ENCODE measurements at places on chromosomes 7 and 10.

- DNase-seq, result no peak
Measured at GRCh38 chr10:30743586-30743985, 114.0 kb upstream of the LYZL2 start.

DNA sequence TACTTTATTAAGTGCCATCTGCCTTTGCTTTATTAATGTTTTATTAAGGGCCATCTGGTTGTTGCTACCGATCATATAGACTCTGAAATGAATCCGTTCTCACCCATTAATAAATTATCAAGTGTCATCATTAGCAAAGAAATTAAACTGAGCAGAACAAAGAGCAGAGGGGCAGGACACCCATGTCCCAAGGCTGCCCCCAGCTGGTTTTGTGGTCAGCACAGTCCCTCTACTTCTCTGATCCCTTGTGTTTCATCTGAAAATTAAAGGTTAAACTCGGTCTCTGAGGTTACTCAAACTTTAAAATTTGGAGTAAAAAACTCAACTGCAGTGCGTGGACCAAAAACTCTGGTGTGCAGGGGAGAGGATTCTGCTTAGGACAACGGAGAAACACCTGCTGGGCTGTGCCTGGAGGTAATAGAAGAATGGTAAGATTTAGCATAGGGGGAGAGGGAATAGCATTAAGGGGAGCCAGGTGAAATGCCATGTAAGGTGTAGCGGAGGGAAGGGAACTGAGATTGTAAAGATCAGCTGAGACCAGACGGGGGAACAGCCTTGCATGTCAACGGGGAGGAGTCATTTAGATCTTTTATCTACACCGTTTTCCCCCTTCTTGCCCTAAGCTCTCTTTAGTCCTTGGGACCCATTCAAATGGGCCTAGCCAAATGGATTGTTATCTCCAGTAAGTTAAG lies 10.8 kb upstream of the GSDME start:
- peak; percentile 37 for DNase-seq

DNA sequence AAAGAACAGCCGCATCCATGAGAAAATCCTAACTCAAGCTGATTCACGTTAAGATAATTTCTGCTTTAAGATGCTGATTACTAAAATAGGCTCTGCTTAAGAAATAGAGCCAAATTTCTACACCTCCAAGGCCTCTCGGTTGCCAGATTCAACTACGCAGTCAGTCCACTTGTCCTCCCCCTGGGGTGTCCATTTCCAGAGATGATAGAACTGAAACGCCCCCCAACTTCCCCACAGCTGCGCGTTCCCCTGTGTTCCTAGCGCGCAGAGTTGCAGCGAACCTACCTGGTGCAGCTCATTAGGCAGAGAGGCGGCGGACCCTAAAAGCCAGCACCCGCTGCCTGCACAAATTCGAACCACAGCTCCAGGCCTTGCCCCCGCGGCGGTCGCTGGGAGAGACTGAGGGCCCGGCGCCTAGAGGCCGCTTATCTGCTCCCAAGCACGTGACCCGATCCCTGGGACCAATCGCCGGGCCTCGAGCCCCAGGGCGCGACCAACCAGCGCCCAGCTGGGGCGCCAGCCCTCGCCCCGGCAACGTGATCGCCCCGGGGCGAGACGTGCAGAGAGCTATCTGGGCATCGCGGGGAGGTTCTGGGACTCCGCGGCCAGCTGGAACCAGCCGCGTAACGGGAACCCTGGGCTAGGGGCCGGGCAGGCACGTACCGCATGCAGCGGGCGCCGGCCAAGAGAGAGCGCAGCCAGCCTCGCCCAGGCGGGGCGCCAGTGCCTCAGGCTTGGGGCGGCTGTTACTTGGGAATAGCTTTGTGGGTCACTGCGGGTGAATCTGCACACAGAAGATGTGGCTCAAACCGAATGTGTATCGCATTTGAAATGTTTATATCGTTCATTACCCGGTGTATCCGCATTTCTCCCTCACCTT lies at the start of gene PPP1R3C:
PPP1R3C (minus strand) TSS at position 401 of the 880 bp plus-strand sequence; CDS start at position 299, 102 bp downstream.
- peak; percentile 74 for DNase-seq

DNA sequence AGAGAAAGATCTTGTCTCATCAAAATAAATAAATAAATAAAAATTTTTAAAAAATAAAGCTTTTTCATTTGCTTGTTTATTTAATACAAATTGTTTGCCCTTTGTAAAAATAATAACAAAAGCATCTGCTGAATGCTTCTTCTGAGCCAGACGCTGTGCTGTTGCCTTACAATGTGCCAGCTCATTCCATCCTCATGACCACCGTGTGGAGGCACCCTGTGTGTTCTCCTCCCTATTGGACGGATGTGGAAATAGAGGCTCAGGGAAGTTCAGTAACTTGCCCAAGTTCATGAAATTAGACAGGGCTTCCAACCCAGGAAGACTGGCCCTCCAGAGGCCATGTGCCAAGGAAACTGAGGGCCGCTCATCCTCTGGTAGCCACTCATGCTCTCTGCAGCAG lies 120.6 kb downstream of the SH3PXD2A start:
- no peak for DNase-seq

DNA sequence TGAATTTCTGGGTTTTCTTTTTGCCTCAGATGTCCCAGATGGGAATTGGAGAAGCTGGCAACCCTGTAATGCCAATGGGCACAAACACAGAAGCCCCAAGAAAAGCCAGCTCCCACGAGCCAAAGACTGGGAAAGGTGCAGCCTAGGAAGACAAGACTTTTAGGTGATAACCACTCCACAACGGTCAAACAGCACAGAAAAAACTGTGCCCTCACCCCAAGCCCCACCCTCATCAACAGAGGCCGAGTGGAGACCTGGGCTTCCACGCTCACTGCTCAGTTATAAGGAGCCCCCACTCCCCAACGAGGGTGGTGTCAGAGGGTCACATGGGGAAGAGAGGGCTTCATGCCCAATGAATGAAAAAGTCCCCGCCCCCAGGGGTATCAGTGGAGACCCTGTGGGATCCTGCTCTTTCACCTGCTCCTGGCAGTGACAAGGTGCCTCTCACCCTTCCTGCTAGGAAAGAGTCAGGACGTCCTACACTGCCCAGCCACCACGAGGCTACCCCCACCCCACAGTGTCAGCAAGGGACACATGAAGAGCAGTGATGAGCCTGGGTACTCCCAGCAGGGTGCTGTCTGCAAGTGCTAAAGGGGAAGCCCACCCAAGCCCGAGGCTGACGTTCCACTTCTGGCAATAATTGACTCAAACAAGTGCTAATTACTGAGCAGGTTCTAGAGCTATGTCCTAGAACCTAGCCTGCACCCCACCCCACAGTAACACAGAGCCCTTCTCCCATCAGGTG lies 8.3 kb downstream of the TMEM273 start:
- DNase-seq, result no peak

GRCh38 chr10:99964791-99965190 lies 45.0 kb downstream of the DNMBP start:
- DNase-seq, result peak; percentile 67

DNA sequence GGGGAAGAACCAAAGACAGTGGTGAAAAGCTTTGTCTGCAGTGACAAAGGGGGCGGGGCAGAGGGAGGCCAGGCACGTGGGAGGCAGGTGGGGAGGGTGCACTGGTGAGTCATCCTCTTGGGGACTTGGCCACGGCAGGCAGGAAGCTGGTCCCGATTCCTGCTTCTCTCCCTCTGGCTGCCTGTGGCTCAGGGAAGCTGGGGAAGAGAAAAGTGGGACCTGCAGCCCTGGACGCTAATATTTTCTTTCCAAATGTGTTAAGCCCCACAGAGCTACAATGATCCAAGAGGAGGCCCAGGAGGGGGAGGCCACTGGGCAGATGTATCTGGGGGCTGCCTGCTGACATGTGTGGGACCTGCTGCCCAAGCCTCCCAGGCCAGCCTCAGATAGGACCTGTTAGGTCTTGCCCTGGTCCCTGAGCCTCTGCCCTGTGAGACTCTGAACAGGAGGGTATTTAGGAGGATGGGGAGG lies 231.8 kb downstream of the KCNMA1 start:
- peak; percentile 68 for DNase-seq

Data from dermis blood vessel endothelial cell (primary cell).